ENCODE measurements at places on chromosomes 2 and 18.

DNA sequence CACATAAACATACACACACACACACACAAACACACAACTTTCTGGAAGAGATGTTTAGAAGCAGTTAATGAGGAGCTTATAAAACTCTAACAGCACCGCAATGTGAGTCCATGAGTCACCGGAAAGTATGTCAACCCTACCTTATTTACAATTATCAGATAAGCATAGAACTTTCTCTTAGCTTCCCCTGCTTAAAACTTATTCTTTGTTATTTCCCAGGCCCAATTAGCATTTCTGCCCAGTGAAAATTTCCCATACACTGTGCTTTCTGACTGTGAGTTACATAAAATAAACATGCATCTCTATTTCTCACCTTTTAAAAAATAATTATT lies 737.6 kb downstream of the LRP1B start:
- DNase-seq: no peak

- DNase-seq: no peak
Observed at GRCh38 chr2:96072746-96073145, 38.0 kb upstream of the GPAT2 start.

GRCh38 chr2:63903003-63903402 lies 61.3 kb downstream of the UGP2 start:
- no peak for DNase-seq

DNA sequence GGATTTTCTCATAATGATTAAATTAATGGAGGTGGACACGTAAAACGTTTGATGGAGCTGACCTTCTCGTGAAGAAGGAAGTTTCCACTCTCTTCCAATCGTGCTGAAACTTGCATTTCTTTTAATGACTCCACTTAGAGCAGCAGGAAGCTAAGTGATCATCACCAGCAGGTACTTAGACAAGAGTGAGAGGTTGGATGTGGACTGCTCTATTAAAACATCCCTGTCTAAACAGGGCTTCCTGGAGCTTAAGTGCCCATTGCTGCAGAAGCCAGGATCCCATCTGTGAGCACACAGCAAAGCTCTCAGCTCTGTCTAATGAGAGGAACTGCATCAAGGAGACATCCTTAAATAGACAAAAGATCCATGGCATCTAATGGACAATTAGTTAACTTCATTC lies 1539.5 kb upstream of the CELF4 start:
- DNase-seq: no peak

DNA sequence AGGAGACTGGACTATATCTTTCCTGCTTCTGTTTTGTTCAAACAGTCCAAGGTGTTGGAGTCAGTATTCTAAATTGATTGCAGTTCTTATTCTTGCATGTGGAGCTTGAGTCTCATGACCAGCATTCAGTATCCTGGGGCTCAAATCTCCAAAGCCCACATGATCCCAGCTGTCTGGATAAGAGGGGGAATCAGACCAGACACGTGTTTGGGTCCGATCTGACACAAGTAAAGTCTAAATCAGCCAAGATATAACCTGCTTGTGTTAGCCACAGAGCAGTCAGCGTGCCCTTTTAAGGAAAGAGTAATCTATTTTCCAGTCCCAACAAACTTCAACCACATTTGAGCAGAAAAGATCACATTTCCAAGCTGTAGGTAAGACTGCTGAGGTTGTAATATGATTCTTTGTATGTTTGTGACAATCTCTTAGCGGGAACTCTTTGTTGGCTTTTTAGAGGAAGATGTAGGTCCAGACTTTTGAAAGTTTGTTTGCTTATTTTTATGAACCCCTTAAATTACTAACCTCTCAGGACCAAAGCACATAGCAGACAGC lies 334.6 kb downstream of the SLC4A3 start:
- no peak for DNase-seq

DNA sequence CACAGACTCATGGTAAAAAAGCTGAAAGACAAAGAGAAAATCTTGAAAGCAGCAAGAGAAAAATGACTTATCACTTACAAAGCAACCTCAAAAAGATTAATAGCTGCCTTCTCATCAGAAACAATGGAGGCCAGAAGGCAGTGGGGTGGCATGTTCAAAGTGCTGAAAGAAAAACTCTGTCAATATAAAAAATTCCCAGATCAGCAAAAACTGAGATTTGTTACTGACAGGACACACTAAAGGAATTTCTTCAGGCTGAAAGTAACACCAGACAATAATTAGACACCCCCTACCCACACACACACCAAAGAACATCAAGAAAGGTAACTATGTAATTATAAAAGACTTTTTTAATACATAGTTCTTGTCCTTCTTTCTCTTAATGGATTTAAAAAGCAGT lies 311.1 kb downstream of the CLIP4 start:
- no peak for DNase-seq

Measured in NCI-H1930 (cell line).